ENCODE measurements at places on chromosomes 1 and 21. TPM values are rescaled to one million over a fixed set of nuclear protein-coding genes. Genes with fewer than 3 reads are reported as not detected.

The PRDM2 gene
- total RNA-seq: 113 TPM

The MAP1LC3C gene
- not detected for total RNA-seq

The OR2T35 gene
- not detected for total RNA-seq

The CR1L gene
- total RNA-seq: not detected

The RUSC1 gene
- 20.1 TPM for total RNA-seq

The GSTM1 gene
- total RNA-seq: not detected

The SLC5A3 gene
- 32.8 TPM for total RNA-seq

The PKP1 gene
- not detected for total RNA-seq

The MAN1C1 gene
- total RNA-seq: 45.1 TPM

The HTR6 gene
- 0.33 TPM for total RNA-seq

The FAAH gene
- total RNA-seq: 7.7 TPM

The FCRLB gene
- total RNA-seq: 1.5 TPM

The RUNX1 gene
- total RNA-seq: 86.1 TPM

The TIAM1 gene
- total RNA-seq: 103 TPM

The CYP4Z1 gene
- total RNA-seq: not detected

The GJB4 gene
- total RNA-seq: not detected

The TNFSF18 gene
- not detected for total RNA-seq

The CELA2B gene
- not detected for total RNA-seq

The PPM1J gene
- total RNA-seq: 0.76 TPM

The OR2M3 gene
- total RNA-seq: not detected

The C1QC gene
- total RNA-seq: 3.8 TPM

The NTNG1 gene
- total RNA-seq: not detected

The COL9A2 gene
- 2.8 TPM for total RNA-seq

The FAM167B gene
- total RNA-seq: 0.50 TPM

The ERVH48-1 gene
- total RNA-seq: not detected

The PARK7 gene
- total RNA-seq: 122 TPM

The SEMA6C gene
- total RNA-seq: 8.2 TPM

The ATP1A4 gene
- not detected for total RNA-seq

The CFHR4 gene
- total RNA-seq: not detected

The S100A3 gene
- not detected for total RNA-seq

The PRRX1 gene
- total RNA-seq: not detected

The B4GALT2 gene
- 0.58 TPM for total RNA-seq

The GCSAML gene
- not detected for total RNA-seq

The GJA5 gene
- total RNA-seq: not detected

The SPRR2A gene
- not detected for total RNA-seq

The RIMKLA gene
- 0.03 TPM for total RNA-seq

The OR2L3 gene
- total RNA-seq: 0.17 TPM

The MFN2 gene
- 44.0 TPM for total RNA-seq

The TFF3 gene
- total RNA-seq: not detected

The TLR5 gene
- 7.1 TPM for total RNA-seq

The NUAK2 gene
- total RNA-seq: 32.8 TPM

The KCNH1 gene
- total RNA-seq: not detected

The ASPM gene
- 0.30 TPM for total RNA-seq

The SAMSN1 gene
- total RNA-seq: 59.5 TPM

The ANKRD65 gene
- total RNA-seq: not detected
